PC-9 (cell line): ENCODE measurements at places on chromosomes 5 and 9. TPM values are rescaled to one million over a fixed set of nuclear protein-coding genes. Genes with fewer than 3 reads are reported as not detected.

The DMGDH gene
- total RNA-seq, result 8.1 and 8.4 TPM in 2 replicates

GRCh38 chr5:171714851-171715250 is 70.8 kb upstream of the SMIM23 start:
- H3K4me3 ChIP-seq, result no peak overlapping the region
- DNase-seq, result no peak
- no peak overlapping the region for H3K27ac ChIP-seq
- H3K27me3 ChIP-seq, result peaks cover 43% of the 10 kb centered on the region

The SHC3 gene
- 12.9 and 15.9 TPM in 2 replicates for total RNA-seq

GRCh38 chr5:181222630-181223057 is 437 bp upstream of the TRIM41 start:
- H3K4me3 ChIP-seq, result peak overlapping the region; percentile 68
- no peaks in the 10 kb centered on the region for H3K27me3 ChIP-seq

The ATP10B gene
- total RNA-seq, result not detected in 2 replicates

DNA sequence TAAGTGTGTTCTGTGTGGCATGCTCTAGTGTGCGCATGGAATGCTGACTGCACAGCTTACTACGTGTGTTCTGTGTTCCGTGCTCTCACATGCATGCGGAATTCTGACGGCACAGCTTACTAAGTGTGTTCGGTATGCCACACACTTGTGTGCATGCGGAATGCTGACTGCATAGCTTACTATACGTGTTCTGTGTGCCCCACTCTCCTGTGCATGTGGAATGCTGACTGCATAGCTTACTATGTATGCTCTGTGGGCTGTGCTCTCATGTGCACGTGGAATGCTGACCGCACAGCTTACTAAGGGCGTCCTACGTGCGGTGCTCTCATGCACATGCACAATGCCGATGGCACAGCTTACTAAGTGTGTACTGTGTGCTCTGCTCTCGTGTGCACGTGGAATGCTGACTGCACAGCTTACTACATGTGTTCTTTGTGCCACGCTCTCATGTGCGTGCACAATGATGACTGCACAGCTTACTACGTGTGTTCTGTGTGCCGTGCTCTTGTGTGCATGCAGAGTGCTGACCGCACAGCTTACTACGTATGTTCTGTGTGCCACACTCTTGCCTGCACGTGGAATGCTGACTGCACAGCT is 548.9 kb downstream of the IRX1 start:
- H3K27me3 ChIP-seq, result peaks cover 49% of the 10 kb centered on the region
- H3K4me1 ChIP-seq, result no peaks in the 10 kb centered on the region
- no peak for DNase-seq
- no peak overlapping the region for H3K27ac ChIP-seq

The AGXT2 gene
- total RNA-seq, result not detected in 2 replicates

- H3K27ac ChIP-seq, result no peak overlapping the region
- H3K27me3 ChIP-seq, result no peaks in the 10 kb centered on the region
- H3K36me3 ChIP-seq, result no peaks in the 10 kb centered on the region
- no peak for DNase-seq
- no peaks in the 10 kb centered on the region for H3K4me1 ChIP-seq
These were observed 1400.7 kb downstream of the CDH12 start for GRCh38 chr5:21452449-21452848.

DNA sequence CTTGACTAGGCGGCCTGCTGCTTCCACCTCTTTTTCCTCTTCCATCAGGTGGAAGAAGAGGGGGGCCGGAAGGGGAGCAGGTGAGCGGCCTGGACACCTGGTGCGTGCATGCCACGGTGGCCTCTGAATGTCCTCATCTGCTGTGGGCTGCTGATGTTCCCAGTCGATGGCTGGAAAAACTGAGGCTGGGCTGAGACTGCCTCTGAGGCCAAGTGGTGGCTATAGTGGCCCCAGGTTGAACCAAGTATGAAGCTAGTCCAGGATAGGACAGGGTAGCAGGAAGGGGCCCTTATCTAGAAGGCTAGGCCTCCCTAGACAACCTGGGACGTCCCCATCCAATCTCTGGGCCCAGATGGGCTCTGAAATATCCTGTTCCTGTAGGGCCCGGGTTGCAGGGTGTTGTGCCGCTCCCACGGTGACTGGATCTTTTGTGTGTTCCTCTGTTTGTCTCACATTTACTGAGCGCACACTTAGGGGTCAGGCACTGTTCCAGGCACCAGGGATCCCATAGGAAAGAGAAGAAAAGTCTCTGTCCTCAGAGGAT is 753 bp upstream of the NR5A1 start:
- DNase-seq, result no peak
- H3K27ac ChIP-seq, result no peak overlapping the region
- H3K4me1 ChIP-seq, result no peaks in the 10 kb centered on the region
- H3K27me3 ChIP-seq, result no peaks in the 10 kb centered on the region
- no peaks in the 10 kb centered on the region for H3K36me3 ChIP-seq

The ABLIM3 gene
- total RNA-seq, result 101 and 111 TPM in 2 replicates

The IFNA2 gene
- not detected in 2 replicates for total RNA-seq

- no peaks in the 10 kb centered on the region for H3K27me3 ChIP-seq
- DNase-seq, result no peak
- H3K4me3 ChIP-seq, result no peak overlapping the region
- H3K27ac ChIP-seq, result no peak overlapping the region
These were observed 106.3 kb downstream of the MEF2C start for GRCh38 chr5:88776692-88777091.

The PPP3R2 gene
- not detected in 2 replicates for total RNA-seq

DNA sequence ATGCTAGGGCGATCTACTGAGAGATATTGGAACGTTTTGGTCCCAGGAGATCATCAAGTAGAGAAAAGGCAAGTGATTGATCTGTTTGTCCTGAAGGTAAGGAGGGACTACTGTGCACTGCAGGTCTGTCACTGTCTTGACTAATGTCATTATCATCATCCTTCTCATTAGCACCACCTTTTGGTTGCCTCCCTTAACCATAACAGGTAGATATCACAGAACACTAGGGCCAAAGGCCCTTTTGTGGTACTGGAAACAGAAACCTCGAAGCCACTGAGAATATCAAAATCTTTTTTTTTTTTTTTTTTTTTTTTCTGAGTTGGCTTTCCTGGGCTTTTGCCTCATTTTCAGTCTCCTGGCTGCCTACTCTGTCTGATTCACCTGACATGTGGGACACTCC is 134.0 kb downstream of the KCTD16 start:
- H3K4me1 ChIP-seq, result no peaks in the 10 kb centered on the region
- H3K27ac ChIP-seq, result no peak overlapping the region
- H3K27me3 ChIP-seq, result peaks cover 10% of the 10 kb centered on the region; the same call in 1 of the 2 replicates
- H3K36me3 ChIP-seq, result no peaks in the 10 kb centered on the region

DNA sequence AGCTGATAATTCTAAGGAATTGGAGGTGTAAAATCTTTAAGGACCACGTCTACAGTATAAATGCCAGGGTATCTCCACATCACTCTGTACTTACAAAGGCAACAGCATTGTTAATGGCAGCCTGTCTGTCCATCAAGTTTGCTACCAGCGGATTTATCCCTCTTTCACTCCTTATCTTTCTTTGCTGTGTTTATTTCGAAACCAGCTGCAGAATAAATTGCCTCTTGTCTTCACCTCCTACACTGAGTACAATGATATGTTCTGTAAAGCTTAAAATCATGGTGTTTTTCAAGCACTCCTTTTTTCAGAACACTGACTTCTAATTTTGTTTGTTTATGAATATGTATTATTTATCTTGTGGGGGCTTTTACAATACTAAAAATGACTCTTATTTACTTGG is 1088.1 kb downstream of the NR2F1-AS1 start:
- H3K27me3 ChIP-seq, result no peaks in the 10 kb centered on the region
- DNase-seq, result no peak
- no peaks in the 10 kb centered on the region for H3K36me3 ChIP-seq
- no peak overlapping the region for H3K4me3 ChIP-seq
- no peak overlapping the region for H3K27ac ChIP-seq
- no peaks in the 10 kb centered on the region for H3K4me1 ChIP-seq

GRCh38 chr9:135196474-135196873 is 109.0 kb downstream of the OLFM1 start:
- no peak overlapping the region for H3K27ac ChIP-seq
- no peak overlapping the region for H3K4me3 ChIP-seq
- H3K27me3 ChIP-seq, result peaks cover 85% of the 10 kb centered on the region
- H3K36me3 ChIP-seq, result no peaks in the 10 kb centered on the region

- H3K36me3 ChIP-seq, result no peaks in the 10 kb centered on the region
- H3K4me1 ChIP-seq, result no peaks in the 10 kb centered on the region; the same call in 1 of the 2 replicates
- H3K27ac ChIP-seq, result no peak overlapping the region
- DNase-seq, result no peak
These were observed 2.8 kb downstream of the SLC2A8 start for GRCh38 chr9:127399736-127400269.

- no peaks in the 10 kb centered on the region for H3K27me3 ChIP-seq
- H3K4me3 ChIP-seq, result no peak overlapping the region
- H3K27ac ChIP-seq, result no peak overlapping the region
- no peaks in the 10 kb centered on the region for H3K4me1 ChIP-seq
- DNase-seq, result no peak
- H3K36me3 ChIP-seq, result no peaks in the 10 kb centered on the region
These were observed 201.9 kb upstream of the ANKH start for GRCh38 chr5:15073453-15073852.
